T-helper 1 cell (primary cell): ENCODE measurements at places on chromosomes 16 and 17.

DNA sequence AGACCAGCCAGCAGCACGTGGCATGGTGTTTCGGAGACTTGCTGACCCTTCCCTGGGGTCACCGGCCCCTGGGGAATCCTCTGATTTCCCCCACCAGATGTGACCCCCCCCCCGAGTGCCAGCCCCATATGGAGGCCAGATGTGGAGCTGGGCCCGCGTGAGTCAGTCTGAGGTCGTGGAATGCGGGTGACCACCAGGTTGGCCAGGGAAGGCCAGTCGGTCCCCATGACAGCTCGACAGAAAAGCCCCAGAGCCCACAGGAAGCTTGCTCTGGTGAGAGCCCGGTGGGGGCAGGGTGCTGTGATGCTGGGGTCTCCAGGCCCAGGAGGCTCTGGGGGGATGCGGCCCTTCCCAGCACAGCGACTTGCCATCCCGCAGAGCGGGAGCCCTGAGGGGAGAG, 209.0 kb downstream of the NTN1 start:
- no peak for DNase-seq

GRCh38 chr17:64032081-64032480, 11.6 kb upstream of the ICAM2 start:
- DNase-seq: no peak

DNA sequence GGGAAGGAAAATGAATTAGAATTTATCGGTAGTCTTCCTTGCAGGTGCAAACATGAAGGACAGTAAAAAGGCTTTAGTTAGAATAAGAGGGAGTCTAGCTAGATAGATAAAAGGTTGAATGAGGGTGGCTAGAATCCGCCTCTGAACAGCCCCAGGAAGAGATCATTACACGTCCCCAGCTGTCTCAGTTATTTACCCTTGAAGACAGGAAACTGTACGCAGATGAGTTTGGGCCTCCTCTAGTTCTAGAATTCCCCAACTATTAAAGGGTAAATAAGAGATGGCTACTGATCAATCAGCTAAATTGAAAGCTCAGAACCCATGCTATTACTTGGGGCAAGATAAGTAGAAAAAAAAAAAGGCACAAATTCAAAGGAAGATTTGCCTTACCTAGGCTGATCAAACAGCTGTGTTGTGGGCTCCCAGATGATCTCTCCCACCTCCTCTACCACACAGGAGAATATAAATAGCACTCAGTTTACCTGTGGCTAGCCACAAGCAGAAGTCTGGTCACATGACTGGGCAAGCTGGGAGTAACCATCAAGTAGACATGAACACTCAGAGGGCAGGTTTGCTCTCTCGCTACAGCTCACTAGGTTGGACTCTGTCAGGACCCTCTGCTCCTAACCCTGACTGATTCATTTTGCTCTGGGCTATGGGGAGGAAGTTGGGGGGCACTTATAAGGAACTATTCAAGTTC, 17.0 kb downstream of the FAM117A start:
- no peak for DNase-seq

DNA sequence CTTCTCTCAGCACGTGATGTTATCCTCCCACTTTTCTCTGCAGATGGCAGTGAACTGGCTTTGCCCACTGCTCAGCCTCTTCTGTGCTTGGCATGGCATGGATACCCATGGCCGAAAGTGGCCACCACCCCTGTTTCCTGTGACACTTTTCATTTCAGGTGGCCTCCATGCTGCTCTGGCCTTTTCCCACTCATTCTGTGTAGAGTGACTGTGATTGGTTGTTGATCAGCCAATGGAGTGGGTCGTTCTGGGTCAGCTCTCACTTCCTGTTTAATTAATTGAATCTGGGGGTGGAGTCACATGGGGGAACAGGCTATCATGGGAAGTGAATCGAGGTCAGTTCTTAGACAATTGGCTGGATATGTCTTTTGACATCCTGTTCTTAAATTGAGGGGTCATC, 350.1 kb upstream of the EEF2KMT start:
- DNase-seq: no peak

- DNase-seq: no peak
Observed at GRCh38 chr17:67469208-67469980, 92.3 kb downstream of the PITPNC1 start.

GRCh38 chr17:1753767-1754429, 8.0 kb upstream of the SERPINF1 start:
- DNase-seq: no peak

- DNase-seq: no peak
Observed at GRCh38 chr17:81513753-81514488, 1.3 kb upstream of the ACTG1 start.

DNA sequence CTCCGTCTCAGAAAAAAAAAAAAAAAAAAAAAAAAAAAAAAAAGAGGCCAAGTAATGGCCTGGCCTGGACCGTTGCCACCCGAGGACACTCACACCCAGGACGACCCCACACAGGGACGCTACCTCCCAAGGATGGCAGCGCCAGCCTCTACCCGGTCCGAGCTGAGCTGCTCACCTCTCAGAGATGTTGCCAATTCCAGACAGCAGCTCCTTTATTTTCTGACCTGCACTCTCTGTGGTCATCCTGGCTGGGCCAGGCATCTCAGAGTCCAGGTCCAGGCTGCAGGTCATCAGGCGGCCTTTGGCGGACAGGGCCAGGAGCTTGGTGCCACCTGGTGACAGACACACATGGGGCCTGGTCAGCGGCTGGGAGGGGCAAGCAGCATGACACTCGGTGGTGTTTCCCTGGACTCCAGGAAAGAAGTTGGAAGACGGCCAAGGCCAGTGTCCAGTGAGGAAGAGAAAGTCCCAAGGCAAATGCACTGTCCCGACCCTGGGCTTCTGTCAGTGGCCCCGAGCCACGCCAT, 3.1 kb downstream of the FAAP100 start:
- DNase-seq: no peak

DNA sequence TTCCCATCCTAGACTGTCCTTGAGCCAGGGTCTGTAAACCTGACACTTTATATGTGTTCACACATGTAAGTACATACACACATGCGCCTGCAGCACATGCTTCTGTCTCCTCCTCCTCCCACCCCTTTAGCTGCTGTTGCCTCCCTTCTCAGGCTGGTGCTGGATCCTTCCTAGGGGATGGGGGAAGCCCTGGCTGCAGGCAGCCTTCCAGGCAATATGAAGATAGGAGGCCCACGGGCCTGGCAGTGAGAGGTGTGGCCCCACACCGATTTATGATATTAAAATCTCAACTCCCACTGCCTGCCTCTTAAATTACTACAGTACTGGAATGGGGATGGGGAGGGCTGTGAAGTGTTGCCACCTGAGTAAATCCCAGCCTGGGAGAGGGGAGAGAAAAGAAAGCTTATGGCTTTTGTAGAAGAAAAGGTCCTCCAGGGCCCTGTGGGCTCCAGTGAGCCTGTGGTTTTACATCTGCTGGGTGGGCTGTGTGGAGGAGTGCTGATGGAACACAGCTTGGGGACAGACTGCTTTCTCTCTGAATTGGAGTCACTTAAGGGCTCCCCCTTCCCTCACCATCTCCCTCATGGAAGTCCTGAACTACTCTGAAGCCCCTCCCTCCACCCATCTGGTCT, 990 bp upstream of the WNK4 start:
- DNase-seq: no peak

DNA sequence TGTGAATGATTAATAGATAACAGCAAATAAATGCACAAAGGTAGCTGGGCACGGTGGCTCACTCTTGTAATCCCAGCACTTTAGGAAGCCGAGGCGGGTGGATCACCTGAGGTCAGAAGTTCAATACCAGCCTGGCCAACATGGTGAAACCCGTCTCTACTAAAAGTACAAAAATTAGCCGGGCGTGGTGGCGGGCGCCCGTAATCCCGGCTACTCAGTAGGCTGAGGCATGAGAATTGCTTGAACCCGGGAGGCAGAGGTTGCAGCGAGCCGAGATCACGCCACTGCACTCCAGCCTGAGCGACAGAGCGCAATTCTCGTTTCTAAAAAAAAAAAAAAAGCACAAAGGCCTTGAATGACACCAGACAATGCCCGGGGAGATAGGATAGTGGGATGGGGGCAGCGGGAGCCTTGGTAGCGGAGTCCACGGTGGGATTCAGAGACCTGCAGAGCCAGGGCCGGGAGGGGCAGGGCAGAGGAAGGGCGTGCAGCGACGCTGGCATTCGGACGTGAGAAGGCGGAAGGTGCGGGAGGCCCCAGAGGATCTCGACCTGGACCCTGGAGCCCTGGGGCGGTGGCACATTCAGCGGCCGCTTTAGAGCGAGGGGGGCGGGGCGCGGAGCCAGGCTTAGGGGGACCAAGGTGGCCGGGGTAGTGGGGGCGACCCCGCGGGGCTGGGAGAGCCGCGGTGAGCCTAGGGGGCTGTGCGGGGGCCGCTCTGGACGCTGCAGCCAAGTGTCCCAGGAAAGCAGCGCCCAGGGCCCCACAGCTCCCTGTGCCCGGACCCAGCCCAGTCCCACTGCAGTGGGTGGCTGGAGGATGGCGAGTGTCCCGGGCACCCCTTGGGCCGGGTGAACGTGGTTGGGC, 999 bp upstream of the FLYWCH2 start:
- DNase-seq: no peak

DNA sequence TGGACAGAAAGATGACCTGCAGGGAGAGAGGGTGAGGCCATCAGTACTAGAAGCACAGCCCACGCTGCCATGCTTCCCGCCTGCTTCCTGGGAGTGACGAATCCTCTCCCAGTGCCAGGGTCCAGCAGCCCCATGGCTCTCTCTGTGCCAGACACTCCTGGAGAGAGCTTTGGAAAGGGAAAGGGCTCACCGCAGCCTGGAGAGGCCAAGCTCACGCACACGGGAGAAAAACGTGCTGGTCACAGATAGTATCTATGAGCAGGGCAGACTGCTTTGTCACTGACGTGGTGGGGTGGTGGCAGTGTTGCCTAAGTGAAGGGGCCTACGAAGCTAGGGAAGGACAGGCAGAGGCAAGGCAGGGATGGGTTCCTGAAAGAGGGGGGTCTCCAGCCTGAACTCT, 5.4 kb downstream of the WBP2 start:
- no peak for DNase-seq

GRCh38 chr16:85471469-85472431, 141.4 kb upstream of the GSE1 start:
- no peak for DNase-seq
